ENCODE measurements at places on chromosomes 12 and 14.

- no peak for DNase-seq
These were observed 673 bp upstream of the TTC9 start for GRCh38 chr14:70640938-70641547.

- no peak for DNase-seq
These were observed 22.4 kb upstream of the GPR33 start for GRCh38 chr14:31510222-31510621.

GRCh38 chr14:70908935-70909641 is 1.8 kb downstream of the PCNX1 start:
- no peak for DNase-seq

DNA sequence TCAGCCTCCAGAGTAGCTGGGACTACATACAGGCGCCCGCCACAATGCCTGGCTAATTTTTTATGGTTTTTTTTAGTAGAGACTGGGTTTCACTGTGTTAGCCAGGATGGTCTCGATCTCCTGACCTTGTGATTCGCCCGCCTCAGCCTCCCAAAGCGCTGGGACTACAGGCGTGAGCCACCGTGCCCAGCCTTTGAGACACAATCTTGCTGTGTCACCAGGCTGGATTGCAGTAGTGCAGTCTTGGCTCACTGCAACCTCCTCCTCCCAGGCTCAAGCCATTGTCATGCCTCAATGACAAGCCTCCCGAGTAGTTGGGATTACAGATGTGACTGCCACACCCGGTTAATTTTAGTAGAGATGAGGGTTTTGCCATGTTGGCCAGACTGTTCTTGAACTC is 21.3 kb upstream of the STRN3 start:
- no peak for DNase-seq

DNA sequence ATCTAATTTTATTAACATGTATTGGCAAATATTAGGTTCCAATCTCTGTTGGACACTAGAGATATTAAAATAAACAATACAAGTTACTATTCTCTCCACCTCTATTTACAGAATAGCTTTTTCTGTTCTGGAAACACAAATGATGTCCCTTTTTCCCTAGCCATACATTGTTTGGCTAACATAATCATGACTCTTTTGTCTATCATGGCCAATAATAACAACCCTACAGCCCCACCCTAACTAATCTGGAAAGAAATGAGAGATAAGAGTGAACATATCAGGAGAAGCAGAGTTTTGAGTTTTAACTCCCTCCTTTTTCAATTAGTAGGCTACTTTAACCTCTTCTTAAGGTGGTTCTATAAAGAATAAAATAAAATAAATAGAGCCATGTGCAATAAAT is 40.2 kb downstream of the RASSF9 start:
- no peak for DNase-seq

DNA sequence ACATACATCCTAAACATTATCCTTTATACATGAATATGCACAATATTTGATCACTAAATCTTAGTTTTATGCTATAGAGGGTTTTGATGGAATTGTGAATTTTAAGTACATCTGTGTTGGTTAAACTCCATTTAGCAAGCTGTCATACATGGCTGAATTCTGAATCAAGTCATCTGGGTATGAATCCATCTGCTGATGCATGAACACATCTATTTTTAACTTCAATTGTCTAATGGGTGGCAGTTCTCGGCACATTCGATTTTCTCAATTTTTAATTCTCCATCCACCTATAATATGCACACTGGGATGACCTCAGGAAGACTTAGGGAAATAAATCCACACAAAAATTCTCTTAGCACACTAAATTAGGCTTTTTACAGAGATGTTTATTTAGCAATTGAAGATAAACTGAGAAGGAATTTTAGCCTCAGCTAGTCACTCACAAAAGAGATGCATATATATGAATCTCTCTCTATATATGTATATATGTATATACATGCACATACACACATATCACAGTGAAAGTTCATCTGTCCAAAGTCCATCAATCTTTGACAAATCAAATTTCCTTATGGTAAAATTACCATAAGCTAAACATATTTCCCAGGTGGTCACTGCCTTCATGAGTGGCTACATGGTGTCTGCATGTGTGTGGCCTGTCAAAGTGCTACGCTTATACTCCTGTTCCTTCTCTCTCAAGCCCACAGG is 44.5 kb upstream of the VPS33A start:
- DNase-seq: no peak

- no peak for DNase-seq
These were observed 175.8 kb downstream of the SLC2A13 start for GRCh38 chr12:39930101-39930500.

- no peak for DNase-seq
These were observed 17.8 kb downstream of the OTUB2 start for GRCh38 chr14:94043756-94044475.

- DNase-seq: no peak
These were observed 5.4 kb downstream of the FOS start for GRCh38 chr14:75283833-75284563.

DNA sequence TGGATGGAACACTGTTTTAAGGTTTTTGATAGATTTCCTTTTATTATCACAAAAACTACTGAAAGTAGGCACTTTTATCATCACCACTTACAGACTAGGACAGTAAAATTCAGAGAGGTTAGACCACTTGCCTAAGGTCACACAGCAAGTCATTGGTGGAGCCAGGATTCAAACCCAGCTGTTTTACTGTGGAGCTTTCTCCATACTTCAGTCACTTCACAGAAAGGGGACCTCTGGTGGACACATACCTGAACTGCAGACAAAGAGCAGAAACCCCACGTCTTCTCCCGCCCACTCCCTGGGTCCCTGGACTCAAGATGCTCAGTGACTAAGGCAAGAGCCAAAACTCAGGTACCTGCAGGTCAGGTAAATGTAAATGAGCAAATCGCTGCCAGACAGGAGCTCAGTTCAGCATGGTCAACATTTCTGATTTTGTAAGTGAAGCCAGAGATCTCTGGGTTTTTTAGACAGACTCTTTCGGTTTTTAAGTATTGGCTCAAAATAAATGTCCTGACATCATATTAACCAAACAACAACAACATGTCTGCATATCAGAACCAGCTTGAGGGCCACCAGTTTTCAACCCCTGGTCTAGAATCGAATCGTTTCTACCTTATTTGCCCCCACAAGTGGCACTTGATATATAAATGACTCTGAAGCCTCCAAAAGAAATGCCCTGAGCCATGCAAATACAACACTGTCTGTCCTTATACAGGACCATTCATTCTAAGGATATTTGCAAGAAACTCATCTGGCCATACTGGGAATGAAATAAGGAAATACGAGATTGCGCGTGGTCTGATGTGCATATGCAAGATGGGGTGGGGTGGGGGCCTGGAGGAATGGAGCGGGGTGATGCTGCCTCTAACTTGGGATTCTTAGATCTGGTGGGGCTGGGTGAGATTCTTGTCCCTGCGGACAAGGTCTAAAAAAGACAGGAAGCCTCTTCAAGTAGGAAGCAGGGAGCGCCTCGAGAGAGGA is 110.9 kb downstream of the KSR2 start:
- DNase-seq: peak; percentile 23

DNA sequence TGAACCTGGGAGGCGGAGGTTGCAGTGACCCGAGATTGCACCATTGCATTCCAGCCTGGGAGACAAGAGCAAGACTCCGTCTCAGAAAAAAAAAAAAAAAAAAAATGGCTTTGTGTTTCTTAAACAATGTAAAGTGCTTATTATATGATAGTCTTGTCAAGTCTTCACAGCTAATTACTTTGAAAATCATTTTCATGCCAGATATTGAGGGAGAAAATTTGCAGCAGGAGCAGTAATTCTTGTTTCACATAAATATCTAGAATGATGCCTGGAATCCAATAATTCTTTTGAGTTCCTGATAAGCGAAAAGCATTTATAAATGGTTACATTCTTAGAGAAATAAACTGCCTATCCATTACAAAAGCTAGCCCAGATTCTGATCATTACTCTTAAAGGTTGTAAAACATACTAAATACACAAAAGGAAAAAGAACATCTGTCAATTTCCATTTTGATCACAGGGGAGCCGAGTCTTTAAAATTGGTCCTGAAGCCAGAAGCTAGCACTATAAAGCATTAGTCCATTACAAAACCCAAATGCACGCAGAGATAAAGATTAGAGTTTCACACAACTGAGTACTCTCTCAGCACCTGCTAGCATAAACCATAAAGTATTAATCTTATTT is 50.3 kb downstream of the IFT81 start:
- no peak for DNase-seq

Data from progenitor cell of endocrine pancreas (in vitro differentiated cells).